ENCODE measurements at places on chromosomes 11 and 22.

DNA sequence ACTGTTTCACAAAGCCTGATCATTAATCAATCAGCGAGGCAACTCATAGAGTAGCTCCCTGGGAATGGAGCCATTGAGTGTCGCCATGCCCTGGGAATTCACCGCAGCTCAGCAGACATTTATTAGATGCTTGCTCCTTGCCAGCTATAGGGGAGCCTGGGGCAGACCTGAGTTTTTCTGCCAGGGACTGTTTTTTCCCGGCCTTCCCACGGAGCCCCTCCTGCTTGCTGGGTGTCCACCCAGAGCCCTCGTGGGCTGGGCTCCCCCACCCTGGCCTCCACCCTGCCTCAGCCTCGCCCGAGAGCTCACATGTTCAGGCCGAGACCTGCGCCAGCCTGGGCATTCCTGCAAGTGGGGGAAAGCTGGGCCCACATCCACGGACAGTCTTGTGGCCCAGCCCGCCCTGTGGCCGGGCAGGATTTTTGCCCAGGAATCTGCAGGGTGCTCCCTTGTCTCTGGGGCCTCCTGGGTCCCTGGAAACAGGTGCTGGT lies 64.9 kb downstream of the SMIM38 start:
- DNase-seq, result no peak

- DNase-seq, result no peak
These were observed 59.6 kb downstream of the PISD start for GRCh38 chr22:31602259-31602952.

DNA sequence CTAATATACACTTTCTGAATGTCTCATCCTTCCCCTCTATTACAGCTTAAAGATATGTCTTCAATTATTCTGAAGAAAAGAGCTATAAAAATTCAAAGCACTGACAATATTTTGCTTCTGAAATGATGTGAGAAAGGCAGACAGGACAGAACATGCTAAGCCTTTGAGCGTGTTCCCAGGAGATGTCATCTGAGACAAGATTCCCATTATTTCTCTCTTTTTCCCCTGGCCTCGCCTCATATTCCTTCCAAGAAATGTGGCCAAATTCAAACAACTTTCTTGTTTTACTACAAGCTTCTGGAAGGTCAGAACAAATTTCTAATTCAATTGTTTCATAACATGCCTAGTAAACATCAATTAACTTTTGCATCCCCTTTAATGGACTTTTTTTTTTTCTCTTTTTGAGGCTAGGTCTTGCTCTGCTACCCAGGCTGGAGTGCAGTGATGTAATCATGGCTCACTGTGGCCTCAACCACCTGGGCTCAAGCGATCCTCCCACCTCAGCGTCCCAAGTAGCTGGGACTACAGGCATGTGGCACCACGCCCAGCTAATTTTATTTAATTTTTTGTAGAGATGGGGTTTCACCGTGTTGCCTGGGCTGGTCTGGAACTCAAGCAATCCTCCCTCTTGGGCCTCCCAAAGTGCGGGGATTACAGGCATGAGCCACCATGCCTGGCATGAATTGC lies 37.1 kb upstream of the NFRKB start:
- no peak for DNase-seq

GRCh38 chr22:24009227-24010017 lies 1.7 kb upstream of the CABIN1 start:
- no peak for DNase-seq

DNA sequence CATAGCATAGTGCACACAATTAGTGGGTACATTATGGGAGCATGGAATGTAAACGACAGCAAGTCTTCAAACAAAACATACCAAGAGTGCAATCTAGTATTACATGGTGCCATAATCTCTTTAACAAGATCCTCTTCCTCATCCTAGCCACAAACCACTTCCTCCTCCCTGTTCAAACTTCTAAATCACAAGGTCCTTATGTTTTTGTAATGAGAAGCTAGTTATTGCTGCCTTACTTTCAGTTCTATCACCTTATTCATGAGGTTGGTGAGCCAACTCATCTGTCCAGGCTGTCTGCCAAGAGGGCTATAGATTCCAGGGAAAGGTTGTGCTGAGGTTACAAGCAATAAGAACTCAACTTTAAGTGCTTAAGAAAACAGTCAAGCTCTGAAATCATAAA lies 195.4 kb upstream of the ARHGAP20 start:
- DNase-seq, result no peak

DNA sequence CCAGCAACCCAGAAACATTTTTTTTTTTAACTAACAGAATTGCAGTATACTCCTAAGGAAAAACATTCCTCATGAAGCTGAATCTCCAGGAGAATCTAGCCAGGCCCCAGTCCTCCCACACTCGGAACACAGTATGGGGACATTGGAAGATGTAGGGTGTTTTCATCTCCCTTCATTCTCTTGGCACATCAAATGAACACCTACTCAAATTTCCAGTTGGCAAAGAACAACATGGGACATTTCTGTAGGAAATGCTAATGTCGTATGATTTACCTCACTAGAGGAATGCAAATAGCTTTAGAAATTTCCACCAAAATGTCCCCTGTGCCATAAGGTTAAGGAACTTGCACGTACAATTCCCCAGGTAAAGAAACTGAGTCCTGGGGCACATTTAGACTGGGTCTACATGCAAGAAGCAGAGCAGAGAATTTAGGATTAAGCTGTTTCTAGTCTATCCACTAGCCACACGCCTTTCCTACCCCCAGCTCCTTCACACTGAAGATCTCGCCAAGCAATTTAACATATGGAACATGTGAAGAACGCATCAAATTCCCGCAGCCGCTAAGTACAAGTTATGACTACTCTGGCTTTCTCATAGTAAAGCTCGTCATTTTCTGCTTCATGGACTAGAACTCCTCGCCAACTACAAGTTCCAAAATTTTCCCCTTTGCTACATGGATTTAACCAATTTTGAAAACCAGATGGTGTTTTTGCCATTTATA lies 2.9 kb upstream of the CADM1 start:
- no peak for DNase-seq

DNA sequence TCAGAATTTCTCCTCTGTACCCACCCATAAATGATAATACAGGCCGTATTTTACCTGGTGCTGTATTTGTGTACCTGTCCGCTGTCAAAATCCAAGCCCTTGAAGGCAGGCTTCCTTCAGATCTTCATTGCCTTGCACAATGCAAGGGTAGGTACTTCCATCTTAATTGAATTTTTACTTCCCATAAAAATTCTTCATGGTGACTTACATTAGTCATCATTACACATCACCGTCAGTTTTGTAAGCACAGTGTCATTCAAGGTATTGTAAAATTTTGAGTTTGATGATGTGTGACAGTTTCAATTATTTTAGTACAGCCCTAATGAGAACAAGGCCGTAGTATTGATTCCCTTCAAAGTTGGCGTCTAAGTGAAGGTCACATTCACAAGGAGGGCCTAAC lies 770 bp upstream of the TSG101 start:
- no peak for DNase-seq

- DNase-seq, result no peak
These were observed 51.0 kb downstream of the SYTL2 start for GRCh38 chr11:85759915-85760314.

DNA sequence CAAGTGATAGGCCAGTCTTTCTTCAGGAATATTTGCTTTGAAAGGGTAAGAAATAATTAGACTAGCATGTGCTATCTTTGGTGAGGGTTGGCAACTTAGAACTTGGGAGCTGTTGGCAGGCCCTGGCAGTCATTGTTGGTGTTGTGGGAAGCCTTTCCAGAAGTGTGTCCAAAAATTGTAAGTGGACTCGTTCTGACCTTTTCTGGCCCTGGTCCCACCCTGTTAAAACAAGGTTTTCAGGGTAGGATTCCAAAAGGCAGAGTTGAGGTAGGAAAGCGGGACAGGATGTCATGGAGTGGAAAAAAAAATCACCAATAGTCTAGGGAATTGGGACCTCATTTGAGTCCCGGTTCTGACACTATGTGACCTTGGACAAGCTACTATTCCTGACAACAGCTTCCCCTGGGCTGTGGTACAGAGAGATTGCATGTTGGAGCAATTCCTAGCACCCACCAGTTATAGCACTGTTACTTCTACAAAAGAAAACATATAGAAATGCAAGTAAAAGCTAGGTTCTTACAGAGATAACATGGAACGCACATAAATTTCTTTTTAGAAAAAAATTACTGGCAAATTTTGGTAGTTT lies 299.3 kb upstream of the DDI1 start:
- DNase-seq, result no peak

DNA sequence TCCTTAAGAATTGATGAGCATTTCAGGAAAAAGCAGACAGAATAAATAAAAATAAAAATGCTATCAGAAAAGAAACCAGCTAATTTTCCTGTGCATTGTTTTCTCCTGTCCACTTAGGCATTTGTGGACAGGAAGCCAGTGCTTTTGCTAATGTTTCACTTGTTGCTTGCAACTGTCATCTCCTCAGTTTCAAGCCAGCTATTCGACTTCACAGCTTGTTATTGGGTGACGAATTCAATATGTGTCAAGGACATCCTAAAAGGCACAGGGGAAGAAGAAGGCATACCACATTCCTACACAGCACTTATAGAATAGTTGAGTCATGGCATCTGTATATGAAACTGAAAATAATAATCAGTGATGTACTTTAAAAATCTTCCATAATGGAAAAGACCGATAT lies 530.6 kb upstream of the KIRREL3 start:
- no peak for DNase-seq

- no peak for DNase-seq
These were observed 4.3 kb downstream of the SIAE start for GRCh38 chr11:124669193-124669592.

DNA sequence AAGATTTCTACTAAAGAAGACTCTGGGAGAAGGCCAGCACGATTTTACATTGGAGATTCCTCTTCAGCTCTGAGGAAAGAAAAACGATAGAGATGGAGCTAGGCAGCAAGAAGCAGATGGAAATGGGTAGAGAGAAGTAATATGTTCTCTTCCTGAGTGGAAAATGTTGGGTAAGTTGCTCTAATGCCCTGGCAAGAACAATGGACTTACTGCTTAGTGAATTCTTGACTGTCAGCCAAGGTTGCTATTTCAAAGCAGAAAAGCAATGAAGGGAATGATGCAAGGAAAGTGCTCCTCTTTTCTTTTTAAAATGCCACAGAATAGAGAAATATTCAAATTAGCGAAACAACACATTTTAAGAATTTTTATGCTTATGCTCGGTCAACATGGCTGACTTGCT lies 38.4 kb upstream of the CWF19L2 start:
- no peak for DNase-seq

GRCh38 chr11:35916270-35916669 lies 27.6 kb upstream of the LDLRAD3 start:
- DNase-seq, result no peak
